ENCODE measurements at places on chromosomes 2 and 18. TPM values are rescaled to one million over a fixed set of nuclear protein-coding genes. Genes with fewer than 3 reads are reported as not detected.

DNA sequence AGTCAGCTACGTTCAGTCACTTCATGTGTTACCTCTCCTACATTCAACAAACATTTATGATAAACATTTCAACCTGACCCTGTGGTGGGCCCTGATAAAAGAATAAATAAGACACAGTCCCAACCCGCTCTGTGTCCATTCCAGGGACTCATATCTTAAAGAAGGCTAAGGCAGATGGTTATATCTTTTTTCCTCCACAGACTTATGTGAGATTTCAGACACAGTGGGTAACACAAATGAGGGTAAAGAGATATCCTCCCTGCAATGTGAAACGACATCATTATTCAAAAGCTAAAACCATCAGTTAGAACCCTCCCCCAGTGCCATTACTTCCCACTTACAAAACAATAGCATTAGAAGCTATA lies 11.1 kb upstream of the HNRNPLL start:
- no peak for DNase-seq

DNA sequence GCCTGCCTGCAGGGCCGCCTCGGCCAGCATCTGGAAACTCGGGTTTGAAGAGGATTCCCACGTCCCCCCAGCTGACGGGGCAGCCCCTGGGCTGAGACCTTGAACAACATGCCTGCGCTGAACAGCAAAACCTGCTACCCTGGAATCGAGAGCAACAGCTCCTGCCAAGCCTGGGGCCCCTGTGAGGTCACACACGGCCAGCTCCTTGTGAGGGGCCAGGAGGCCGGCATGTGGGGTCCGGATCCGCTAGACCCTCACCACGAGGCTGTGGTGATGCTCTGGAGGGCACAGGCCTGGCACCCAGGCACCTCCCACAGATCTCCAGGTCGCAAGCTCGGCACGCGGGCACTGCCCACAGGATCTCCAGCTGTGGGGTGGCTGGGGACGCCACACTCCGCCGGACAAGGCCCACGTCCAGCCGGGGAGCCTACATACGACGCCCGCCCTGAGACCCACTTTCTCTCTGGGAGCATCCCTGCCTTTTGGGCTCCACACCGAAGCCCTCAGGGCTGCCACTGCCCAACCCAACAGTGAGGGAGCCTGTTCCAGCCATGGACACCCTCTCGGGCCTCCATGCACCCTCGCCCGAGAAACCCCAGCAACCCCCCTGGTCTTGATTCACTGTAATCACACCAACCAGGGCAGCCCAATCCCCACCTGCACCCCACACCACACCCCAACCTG lies 34.1 kb downstream of the SLC66A2 start:
- no peak for DNase-seq

Gene TGFA
- total RNA-seq: not detected

DNA sequence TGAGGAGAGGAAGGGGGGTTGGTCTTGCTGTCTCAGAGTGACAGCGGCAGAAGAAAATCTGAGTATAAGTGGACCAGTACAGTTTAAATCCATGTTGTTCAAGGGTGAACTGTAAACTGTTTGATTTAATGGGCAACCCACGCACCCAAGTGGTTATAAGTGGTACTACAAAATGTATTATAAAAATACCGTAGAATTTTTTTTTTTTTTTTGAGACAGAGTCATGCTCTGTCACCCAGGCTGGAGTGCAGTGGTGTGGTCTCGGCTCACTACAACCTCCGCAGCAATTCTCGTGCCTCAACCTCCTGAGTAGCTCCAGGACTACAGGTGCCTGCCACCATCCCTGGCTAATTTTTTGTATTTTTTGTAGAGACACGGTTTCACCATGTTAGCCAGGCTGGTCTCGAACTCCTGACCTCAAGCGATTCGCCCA lies 2.1 kb upstream of the CHCHD5 start:
- DNase-seq: peak; percentile 68

DNA sequence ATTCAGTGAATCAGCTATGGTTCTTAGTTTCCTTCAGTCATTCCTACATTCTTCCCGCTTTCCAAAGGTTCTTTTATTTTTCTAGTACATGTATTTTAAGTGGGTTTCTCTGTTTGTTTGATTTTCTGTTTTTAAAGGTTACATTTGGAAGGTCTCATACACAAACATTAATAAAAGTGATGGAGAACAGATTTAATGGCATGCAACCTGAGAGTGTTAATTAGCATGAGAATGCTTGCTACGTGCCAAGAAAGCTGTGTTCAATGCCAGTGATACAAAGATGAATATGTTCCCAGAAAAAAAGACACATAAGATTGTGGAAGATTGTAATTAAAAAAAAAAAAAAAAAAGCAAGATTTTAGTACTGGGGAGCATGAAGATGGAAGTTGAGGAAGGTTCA lies 61.8 kb upstream of the CDC42EP3 start:
- DNase-seq: no peak

- DNase-seq: peak; percentile 80
These were observed 1.1 kb downstream of the TLK1 start for GRCh38 chr2:171159372-171160118.

DNA sequence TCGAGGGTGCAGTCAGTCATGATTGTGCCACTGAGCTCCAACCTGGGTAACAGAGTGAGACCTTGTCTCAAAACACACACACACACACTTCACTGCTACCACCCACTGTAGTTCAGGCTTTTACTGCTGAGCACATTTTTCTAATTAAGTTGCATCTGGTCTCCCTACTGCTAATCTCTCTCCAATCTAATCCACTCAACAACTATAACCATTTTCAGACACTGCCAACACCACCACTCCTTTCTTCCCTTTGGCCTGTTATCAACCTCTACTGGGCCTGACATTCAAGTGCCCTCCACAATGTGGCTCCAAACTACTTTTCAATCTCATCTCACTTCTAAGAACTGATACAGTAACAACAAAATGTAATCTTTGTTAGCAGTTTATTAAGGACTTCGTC lies 44.8 kb downstream of the RMP24 start:
- no peak for DNase-seq

GRCh38 chr18:64785686-64786085 lies 636.8 kb upstream of the LINC00305 start:
- no peak for DNase-seq

- DNase-seq: no peak
These were observed 2.8 kb downstream of the MTHFD2 start for GRCh38 chr2:74201196-74201595.

DNA sequence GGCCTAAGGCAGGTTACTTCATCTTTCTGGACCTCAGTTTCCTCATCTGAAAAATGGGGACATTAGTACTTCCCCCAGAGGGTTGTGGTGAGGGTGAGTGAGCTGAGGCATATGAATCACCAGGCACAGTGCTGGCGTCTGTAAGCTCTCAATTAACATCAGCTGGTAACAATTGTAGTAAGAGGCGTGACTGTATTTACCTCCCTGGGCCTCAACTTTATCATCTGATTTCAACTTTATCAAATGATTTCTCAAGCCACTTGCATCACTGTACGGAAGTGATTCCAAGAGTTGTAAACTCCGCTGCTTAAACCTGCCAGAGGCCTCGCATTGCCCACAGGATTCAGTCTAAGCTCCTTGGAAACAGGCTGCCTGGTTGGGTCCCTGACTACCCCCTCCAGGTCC lies 53.6 kb upstream of the PKDCC start:
- peak; percentile 10 for DNase-seq

Gene HOXD4
- not detected for total RNA-seq

Gene DLGAP1
- total RNA-seq: under 0.01 TPM

Gene LRRC30
- total RNA-seq: not detected

Gene GALNT3
- total RNA-seq: 2.0 TPM

GRCh38 chr2:25546852-25547251 lies 126.5 kb downstream of the DTNB start:
- DNase-seq: no peak

- DNase-seq: peak; percentile 44
These were observed 14.6 kb upstream of the NT5C1B start for GRCh38 chr2:18603854-18604530.

DNA sequence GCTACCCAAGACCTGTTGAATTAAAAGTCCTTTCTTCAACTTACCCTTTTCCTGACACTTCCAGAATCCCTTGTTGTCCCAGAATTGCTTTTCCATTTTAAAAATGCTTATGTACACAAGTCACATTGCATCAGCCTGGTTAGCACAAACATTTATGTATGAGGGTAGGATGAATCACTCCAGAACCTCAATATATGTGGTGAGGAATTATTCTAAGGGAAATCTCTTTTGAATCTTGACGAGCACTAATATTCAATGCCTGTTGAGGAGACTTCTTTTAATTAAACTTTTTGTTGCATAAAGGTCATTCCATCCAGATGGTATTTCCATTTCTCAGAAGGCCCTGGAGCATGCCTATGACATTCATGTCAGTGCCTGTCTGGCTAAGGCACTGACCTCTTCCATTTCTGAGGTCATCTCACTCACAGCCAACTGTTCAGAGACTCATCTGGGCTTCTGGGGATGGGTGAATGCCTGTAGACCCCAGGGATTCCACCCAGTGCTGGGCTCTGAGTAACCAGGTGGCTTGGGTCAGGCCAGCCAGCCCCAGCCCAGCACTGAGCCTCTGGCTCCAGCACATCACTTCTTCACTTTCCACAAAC lies 28.2 kb downstream of the ACMSD start:
- DNase-seq: peak; percentile 85

- no peak for DNase-seq
These were observed 38.3 kb downstream of the MYO7B start for GRCh38 chr2:127573771-127574170.

DNA sequence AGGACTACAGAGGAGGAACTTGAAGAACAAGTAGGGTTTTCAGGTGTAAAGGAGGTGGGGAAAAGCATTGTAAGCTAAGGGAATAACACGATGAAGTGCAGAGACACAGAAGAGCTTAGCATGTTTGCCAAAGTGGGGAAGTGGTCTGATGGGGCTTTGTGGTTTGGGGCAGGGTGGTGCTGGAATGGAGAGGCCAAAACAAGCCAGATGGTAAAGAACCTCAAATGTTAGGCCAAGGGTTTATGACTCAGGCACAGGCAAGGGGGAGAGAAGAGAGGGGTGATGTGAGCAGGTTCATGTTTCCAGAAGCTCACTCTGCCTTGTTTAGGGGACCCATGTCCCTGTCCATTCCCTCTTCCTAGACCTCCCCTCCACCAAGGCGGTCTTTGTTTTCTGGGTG lies 104.5 kb upstream of the YWHAQ start:
- no peak for DNase-seq

Gene CXCR1
- not detected for total RNA-seq

GRCh38 chr2:118975133-118975532 lies 33.1 kb downstream of the MARCO start:
- DNase-seq: no peak

DNA sequence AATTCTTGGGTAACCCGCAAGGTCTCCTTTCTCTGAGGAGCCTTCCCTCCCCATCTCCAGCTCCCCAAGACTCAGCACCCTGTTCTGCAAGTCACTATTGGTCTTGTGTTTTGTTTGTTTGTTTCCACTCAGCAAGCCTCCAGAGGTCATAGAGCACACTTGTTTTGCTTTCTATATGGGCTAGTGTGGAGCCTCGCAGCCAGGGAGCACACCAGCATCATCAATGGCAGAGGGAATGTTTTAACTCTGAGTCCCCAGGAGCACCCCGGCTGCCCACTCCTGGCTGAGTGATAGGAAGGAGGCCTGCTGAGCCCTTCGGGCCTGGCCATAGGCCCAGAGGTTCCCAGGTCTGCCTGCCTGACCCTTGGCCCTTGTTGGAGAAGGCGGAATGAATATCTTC lies 36.6 kb downstream of the GLI2 start:
- DNase-seq: no peak

Gene MXD1
- total RNA-seq: 3.1 TPM

Gene TCF7L1
- 0.72 TPM for total RNA-seq

Data from IMR-90 (cell line).